Activated naive CD4-positive, alpha-beta T cell treated with anti-CD3 and anti-CD28 coated beads, Interleukin-2, amount 10 ng/mL, durations not matched to agents 7 days and 5 days (primary cell): ENCODE measurements at places on chromosomes 5 and 9.

GRCh38 chr5:958701-959571 is 49.7 kb upstream of the NKD2 start:
- no peak overlapping the region for H3K27ac ChIP-seq
- no peak overlapping the region for H3K4me3 ChIP-seq
- H3K36me3 ChIP-seq, result no peaks in the 10 kb centered on the region
- H3K4me1 ChIP-seq, result peaks cover 72% of the 10 kb centered on the region
- H3K27me3 ChIP-seq, result peaks cover 67% of the 10 kb centered on the region

- H3K4me3 ChIP-seq, result no peak overlapping the region
- H3K4me1 ChIP-seq, result no peaks in the 10 kb centered on the region
- DNase-seq, result no peak
- H3K36me3 ChIP-seq, result no peaks in the 10 kb centered on the region
Observed at GRCh38 chr5:111859533-111860270, 102.7 kb upstream of the NREP start.

- H3K27ac ChIP-seq, result no peak overlapping the region
- no peaks in the 10 kb centered on the region for H3K27me3 ChIP-seq
- peaks cover 1% of the 10 kb centered on the region for H3K36me3 ChIP-seq
- no peak for DNase-seq
- H3K4me1 ChIP-seq, result peaks cover 37% of the 10 kb centered on the region
- no peak overlapping the region for H3K4me3 ChIP-seq
Observed at GRCh38 chr9:36499174-36499890, 73.4 kb upstream of the MELK start.

GRCh38 chr5:141725891-141726290 is 43.9 kb upstream of the ARAP3 start:
- no peak overlapping the region for H3K4me3 ChIP-seq
- H3K27me3 ChIP-seq, result peaks cover 26% of the 10 kb centered on the region
- H3K36me3 ChIP-seq, result no peaks in the 10 kb centered on the region
- H3K4me1 ChIP-seq, result no peaks in the 10 kb centered on the region

GRCh38 chr9:81550207-81550583 is 139.2 kb downstream of the TLE1 start:
- no peak for DNase-seq
- H3K27me3 ChIP-seq, result no peaks in the 10 kb centered on the region
- H3K27ac ChIP-seq, result no peak overlapping the region
- no peak overlapping the region for H3K4me3 ChIP-seq
- H3K4me1 ChIP-seq, result no peaks in the 10 kb centered on the region
- H3K36me3 ChIP-seq, result no peaks in the 10 kb centered on the region

- DNase-seq, result no peak
- no peaks in the 10 kb centered on the region for H3K36me3 ChIP-seq
- no peak overlapping the region for H3K27ac ChIP-seq
- H3K4me1 ChIP-seq, result no peaks in the 10 kb centered on the region
- no peak overlapping the region for H3K4me3 ChIP-seq
Observed at GRCh38 chr9:122572456-122572855, 10.7 kb downstream of the OR1L8 start.
